ENCODE measurements at places on chromosomes 7 and 10.
A peak's percentile ranks its signal among the peaks of the same experiment; 100 is the strongest.

DNA sequence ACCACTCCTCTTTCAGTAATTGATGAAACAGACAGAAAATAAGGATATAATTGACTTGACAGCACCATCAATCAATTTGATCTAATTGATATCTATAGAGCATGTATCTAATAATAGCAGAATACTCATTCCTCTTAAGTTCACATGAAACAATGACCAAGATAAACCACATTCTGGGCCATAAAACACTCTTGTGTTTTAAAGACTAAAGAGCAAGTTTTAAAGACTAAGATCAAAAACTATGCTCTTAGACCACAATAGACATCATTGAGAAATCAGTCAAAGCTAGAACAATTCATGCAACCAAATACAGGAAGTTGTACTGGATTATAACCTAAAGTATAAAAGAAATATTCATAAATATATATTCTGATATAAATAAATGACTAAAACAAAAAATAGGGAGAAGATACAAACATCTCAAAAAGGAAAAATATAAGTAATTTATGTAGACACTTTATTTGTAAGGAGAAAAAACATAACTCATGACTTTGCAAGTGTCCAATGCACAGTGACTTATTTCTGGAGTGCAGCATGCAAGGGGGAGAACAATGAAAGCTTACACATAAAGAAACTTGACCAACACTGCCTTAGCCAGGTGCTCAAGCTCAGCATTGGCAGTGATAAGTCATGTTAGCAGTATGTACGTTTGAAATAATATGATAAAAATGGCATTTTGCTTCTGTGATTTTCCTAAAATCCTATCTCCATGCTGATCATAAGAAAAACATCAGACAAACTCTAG, 312.7 kb upstream of the IGFBP3 start:
- no peak for DNase-seq

DNA sequence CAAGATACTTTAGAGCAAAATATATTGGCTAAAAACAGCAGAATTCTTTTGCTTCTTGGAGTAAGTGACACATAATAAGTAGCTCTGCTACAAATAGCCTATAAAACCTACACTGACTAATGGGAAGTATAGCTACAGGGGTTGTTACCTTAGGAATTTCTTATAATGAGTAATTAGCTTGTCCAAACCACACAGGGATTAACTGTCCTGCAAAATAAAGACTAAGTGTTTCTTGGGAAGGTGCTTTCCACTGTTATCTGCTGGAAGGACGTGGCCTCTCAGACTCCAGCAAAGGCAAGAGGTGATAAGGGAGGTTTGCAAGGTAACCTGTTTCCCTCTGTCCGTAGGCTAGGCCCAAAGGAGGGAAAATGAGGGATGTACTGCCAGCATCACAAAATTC, 302.4 kb downstream of the DOCK4 start:
- no peak for DNase-seq

DNA sequence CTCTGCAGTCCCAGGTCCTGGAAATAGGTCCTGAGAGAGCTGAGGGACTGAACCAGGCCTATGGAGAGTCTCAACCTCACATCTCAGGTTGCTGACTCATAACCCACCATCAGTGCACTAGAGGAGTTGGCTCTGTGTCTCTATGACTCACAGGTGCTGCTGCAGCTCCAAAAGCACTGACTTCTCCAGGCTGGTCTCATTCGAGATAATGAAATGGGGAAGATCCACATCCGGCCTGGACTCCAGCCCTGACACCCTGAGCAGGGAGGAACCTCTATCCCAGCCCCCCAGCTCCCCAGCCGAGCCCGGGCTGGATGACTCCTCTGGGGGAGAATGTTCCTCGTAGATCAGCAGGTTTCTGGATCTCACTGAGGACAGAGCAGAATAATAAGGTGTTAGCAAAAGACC, 35.5 kb upstream of the DGKI start:
- peak; percentile 78 for DNase-seq

DNA sequence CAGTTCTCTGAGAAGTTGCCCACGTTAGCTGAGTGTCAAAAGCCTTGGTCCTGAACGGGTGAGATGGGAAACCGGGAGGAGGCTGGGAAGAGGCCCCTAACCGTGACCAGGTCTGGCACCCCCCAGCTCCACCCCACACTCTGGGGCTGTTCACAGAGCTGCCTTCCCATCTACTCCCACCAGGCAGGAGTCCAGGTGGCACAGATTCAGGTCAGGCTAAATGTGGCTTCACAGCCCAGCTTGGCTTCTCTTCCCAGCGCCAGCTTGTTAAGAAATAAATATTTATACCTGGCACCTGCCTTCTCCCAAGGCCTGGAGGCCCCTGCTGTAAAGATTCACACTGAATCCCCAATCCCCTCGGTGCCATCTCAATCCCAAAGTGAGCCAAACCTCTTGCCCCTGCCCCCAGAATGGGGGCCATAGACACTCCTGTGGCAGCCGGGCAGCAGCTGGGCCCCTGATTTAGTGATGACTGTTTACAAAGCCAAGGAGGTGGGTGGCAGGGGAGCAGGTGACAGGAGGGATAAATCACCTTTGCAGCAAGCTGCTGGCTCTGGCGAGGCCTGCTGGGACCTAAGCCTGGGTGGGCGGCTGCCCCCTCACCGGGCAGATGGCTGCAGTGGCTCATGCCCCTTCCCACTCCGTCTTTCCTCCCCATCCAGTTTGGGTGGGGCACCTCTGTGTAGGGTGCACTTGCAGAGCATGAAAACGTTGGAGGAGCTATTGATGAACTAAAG, 72.5 kb downstream of the GOLGA7B start:
- no peak for DNase-seq

DNA sequence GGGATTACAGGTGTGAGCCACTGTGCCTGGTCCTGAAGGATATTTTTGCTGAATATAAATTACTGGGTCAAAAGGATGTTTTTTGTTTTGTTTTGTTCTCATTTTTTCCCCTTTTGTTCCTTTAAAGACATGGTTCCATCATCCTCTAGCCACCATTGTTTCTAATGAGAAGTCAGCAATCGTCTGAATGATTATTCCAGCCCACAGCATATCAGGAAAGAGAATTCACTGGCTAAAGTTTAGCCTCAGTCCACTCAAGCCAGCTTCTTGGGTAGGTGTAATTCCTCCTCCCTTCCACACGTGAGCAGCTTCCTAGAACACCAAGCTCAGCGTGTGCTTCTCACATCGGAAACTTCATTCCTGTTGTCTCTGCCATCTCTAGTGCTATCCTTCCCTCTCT, 112.8 kb upstream of the INSIG1 start:
- DNase-seq = no peak

DNA sequence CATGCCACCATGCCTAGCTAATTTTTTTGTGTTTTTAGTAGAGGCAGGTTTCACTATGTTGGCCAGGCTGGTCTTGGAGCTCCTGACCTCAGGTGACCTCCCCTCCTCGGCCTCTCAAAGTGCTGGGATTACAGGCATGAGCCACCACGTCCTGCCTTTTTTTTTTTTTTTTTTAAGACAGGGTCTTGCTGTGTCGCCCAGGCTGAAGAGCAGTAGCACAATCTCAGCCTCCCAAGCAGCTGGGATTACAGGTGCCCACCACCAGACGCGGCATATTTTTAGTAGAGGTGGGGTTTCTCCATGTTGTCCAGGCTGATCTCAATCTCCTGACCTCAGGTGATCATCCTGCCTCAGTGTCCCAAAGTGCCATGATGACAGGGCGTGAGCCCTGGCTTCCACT, 14.4 kb upstream of the SRPK2 start:
- DNase-seq = no peak

DNA sequence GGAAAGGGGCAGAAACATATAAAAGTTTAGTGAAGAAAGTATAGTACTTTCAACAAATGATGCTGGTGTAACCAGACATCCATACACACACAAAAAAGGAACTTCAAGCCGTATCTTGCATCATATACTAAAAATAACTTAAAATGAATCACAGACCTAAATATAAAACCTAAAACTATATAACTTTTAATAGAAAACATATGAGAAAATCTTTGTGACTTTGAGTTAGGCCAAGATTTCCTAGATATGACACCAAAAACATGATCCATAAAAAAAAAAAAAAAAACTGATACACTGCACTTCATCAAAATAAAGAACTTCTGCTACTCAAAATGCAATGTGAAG, 40.9 kb downstream of the NUDCD3 start:
- DNase-seq = no peak

DNA sequence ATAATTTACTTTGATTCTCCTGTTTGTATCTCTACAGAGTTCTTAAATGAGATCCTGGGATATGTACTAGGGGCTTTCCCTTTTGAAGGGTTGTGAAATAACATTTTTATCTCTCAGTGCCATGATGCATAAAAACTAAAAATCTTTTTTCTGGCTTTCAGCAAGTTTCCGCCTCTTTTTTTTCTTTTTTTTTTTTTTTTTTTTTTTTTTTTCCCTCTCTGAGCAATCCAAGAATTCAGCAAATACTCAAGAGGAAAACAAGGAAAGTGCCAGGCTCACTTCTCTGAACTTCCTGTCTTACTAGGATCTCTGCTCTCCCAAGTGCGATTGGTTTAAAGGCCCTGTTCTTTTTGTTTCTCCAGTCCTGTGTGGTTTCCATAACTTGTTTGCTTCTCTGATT, 79.9 kb downstream of the HYCC1 start:
- DNase-seq = no peak

DNA sequence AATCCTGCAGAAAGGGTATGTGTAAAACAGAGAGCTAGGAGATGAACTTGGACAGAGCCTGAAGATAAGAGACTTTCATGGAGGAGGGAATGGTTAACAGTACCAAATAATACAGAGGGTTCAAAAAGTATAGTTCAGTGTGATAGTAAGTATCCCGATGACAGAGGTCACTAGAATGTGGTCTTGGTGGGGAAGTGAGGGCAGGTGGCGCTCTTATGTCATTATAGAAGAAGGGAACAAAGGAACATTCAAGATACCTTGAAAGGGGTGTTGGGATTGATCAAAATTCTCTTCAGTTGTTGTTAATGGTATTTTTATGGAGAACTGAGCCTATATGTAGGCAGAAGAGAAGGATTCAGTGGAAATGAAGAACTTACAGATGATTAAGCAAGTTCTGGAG, 312.5 kb downstream of the SUGCT start:
- no peak for DNase-seq

- DNase-seq = no peak
These were observed 56.2 kb downstream of the UBE3C start for GRCh38 chr7:157194948-157195347.

GRCh38 chr7:24959735-24960485, 20.1 kb downstream of the OSBPL3 start:
- DNase-seq = no peak

DNA sequence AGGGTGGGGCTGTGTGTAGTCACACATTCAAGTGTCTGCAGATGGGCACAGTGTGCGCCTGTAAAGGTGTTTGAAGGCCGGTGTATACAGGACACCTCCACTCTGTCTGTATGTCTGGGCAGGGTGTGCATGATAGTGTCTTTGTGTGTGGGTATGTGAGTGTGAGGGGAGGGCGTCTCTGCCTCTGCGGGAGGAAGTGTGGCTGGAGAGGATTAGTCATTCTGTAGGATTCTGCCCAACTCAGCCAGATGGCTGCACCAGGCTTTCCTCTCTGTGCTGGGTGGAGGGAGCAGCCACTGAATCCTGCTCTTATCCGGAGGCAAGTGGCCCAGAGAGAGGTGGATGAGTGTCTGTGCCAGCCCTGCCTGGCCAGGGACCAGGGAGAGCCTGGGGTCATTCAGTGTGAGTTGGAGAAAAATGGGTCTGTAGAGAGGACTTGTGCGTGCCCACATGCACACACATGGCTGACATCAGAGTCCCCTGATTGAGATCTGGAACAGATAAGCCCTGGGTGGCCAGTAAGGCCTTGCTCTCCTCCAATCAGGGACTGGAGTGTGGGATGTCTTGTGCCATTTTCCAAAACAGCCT, 1.7 kb downstream of the SFXN3 start:
- DNase-seq = peak; percentile 84

- DNase-seq = no peak
These were observed 542.4 kb downstream of the ACTR3B start for GRCh38 chr7:153301936-153302335.

DNA sequence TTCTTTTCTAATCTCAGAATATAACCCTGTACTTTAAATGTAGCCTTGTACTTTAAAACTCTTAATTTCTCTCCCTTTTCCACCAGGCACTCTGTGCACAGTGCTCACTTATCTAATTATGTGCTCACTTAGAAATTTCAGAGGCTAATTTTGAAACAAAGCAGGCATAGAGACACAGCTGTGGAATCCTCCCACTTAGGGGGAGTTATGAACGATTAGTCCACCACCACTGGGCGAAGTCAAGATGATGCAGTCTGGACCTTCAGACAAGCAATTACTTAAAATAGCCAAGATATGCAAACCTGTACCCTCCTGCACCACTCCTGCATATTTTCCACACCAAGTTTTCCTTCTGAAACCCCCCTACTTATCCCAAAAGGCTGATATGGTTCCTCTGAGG, 143.0 kb downstream of the STK31 start:
- DNase-seq = no peak

DNA sequence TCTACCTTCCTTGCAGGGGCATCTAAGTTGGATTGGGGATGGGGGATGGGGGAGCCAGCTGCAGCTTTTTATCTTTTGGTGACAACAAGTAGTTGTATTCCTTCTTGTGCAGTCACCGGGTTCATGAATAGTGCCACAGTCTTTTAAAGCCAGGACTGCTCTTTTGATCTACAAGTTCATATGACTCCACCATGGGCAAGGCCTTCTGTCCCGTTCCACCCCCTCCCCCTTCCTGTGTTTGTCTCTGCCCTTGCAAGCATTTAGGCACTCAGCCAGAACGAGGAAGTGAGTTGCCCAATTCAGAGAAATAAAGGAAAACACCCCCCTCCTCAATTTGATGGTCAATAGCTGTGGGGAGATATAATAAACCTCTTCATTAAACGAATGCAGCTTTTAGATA, 44.8 kb upstream of the EGR2 start:
- peak; percentile 37 for DNase-seq

GRCh38 chr10:100485801-100486495, 23.1 kb downstream of the WNT8B start:
- DNase-seq = no peak

- no peak for DNase-seq
These were observed 411.1 kb upstream of the MGMT start for GRCh38 chr10:129055986-129056385.

GRCh38 chr7:31487071-31487470, 26.8 kb upstream of the ITPRID1 start:
- no peak for DNase-seq

DNA sequence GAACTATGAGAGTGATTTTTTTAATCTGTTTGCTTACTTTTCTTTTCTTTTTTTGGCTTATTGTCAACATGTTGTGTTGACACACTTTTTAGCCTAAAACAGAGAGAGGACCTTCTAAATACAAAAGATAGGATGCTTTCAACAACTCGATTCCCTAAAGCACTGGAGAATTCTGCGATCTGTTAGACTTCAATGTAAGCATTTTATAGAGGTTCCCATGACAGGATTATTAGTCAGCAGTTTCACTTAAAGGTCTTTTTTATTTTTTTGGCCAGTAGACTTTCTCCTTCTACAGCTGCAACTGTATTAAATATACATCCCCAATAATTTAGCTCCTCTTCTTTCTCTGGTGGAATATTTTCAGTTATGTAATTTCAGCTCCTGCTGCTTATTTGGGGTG, 12.7 kb upstream of the NRP1 start:
- DNase-seq = no peak

- no peak for DNase-seq
These were observed 131.0 kb upstream of the PALS2 start for GRCh38 chr7:24442170-24442777.

Measured in adrenal gland (tissue), 19 donors.